Stimulated activated CD4-positive, alpha-beta T cell treated with anti-CD3 and anti-CD28 coated beads, Interleukin-1b, Interleukin-23, amount 100 ng/mL, for 4 hours (primary cell): ENCODE measurements at places on chromosomes 1 and 21.

DNA sequence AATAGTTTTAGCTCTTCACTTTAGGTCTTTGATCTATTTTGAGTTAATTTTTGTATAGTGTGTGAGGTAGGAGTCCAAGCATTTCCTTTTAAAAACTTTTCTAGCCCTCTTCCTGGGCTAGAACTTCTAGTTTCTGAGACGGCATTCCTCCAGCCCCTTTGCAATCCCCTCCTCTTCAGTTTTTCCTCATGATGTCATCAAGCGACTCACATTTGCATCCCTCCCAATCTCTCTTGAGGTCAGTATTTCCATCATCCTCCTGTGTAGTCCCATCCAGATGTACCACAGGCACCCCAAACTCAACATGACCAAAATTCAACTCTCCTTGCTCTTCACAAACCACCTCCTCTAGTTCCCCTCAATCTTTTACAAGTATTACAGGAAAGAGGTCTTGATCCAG, 10.7 kb downstream of the HMGN2 start:
- no peak for DNase-seq

GRCh38 chr1:171127099-171127498, 36.4 kb downstream of the FMO3 start:
- DNase-seq, result no peak

- no peak for DNase-seq
Observed at GRCh38 chr1:219352961-219353651, 179.4 kb downstream of the LYPLAL1 start.

- DNase-seq, result no peak
Observed at GRCh38 chr1:6145864-6146410, 34.2 kb downstream of the CHD5 start.

DNA sequence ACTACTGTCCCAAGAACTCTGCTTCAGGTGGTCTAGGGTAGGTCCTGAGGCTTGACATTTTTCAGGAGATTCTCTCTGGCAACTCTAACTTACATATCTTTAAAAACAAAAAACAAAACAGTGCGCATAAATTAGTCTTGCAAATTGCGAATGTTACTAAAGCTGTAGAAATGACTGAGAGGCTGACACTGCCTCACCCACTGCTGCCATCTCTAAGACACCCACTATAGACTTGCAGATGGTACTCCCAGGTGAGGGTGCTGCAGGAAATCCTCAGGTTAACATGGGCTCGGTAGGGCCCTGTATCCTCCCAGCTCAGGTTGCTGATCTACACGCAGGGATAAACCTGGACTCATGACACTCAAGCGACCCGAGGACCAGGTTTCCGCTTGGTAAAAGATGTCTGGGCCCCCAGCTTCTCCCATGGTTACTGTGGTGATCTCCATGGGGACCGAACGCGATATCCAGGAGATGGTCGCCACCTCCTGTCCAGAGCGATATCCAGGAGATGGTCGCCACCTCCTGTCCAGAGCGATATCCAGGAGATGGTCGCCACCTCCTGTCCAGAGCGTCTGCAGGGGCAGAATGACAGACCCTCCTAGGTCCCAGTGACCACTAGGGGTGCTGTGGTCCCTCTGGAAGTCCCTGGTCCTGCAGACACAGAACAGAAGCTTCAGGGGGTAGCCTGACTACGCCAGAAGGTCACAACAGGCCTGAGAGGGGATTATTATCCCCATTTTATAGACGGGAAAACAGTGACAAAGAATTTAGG, 16.2 kb upstream of the LY9 start:
- peak; percentile 22 for DNase-seq

- DNase-seq, result peak; percentile 17
Observed at GRCh38 chr1:25906644-25907300, 553 bp upstream of the STMN1 start.

GRCh38 chr1:185539277-185539943, 194.8 kb upstream of the HMCN1 start:
- DNase-seq, result no peak

DNA sequence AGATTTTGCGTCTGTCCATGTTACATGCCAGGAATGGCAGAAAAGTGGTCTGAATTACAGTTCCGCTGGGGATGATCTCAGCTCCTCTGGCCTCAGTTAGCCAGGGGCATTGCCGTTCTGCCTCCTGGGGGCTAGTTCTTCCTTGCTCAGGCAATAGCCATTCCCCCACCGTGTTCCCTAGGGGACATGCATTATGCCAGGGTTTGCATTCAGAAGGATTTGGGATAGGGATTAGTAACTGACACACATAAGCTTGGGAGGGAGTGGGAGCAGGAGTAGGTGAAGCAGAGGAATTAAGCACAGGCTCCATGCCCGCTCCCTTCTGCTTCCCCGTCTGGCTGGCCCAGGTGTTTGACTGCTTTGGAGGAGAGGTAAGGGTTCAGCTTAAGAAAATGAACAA, 12.7 kb downstream of the LRRC71 start:
- no peak for DNase-seq
